ENCODE measurements at places on chromosomes 11 and 22.

DNA sequence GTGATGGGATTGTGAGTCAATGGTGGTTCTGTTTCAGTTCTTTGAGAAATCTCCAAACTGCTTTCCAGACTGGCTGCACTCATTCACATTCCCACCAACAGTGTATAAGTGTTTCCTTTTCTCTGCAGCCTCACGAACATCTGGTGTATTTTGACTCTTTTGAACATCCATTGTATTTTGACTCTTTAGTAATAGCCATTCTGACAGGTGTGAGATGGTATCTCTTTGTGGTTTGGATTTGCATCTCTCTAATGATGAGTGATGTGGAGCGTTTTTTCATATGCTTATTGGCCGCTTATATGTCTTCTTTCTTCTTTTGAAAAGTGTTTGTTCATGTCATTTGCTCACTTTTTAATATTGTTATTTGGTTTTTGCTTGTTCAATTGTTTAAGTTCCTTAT lies 19.4 kb downstream of the NELL1 start:
- no peak for DNase-seq

GRCh38 chr22:37259540-37260029 lies 15.5 kb upstream of the RAC2 start:
- DNase-seq, result no peak

DNA sequence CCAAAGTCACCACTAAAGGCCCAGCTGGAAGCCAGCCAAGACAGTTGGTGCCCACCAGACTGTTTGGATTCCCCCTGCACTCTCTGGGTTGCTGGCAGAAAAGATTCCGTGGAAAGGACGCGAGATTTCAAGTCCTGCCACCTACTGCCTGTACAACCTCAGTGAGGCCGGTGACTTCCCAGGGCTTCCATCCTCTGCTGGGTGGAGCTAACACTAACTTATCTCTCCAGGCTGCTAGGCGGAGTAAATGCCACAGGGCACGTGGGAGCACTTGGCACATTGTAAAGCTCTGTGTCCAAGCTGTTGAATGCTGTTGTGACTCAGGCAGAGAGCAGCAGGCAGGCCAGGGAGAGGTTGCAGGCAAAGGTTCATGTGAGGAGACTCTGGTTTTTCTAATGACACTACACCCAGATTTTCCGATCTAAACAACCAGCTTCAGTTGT lies 50.9 kb upstream of the CDON start:
- no peak for DNase-seq

DNA sequence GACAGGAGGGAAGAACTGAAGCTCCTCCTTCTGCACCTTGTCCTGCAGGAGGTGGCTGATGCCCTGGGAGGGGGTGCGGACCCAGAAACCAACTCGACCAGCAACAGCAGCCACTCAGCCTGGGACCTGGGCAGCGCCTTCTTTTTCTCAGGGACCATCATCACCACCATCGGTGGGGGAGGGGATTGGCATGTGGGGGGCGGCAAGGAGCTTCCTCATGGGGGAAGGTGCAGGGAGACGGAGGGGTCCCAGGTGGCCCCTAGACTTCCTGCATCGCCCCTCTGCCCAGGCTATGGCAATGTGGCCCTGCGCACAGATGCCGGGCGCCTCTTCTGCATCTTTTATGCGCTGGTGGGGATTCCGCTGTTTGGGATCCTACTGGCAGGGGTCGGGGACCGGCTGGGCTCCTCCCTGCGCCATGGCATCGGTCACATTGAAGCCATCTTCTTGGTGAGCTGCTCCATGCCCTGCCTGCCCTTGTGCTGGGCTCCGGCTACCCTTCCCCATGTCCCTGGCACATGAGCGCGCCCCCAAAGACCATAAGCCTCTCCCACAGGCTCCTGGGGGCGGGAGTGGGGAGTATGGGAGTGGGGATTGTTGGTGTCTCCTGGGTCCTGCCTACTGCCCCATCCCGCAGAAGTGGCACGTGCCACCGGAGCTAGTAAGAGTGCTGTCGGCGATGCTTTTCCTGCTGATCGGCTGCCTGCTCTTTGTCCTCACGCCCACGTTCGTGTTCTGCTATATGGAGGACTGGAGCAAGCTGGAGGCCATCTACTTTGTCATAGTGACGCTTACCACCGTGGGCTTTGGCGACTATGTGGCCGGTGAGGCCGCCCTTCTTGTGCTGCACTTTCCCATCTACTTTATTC lies 3.1 kb upstream of the CATSPERZ start:
- no peak for DNase-seq

DNA sequence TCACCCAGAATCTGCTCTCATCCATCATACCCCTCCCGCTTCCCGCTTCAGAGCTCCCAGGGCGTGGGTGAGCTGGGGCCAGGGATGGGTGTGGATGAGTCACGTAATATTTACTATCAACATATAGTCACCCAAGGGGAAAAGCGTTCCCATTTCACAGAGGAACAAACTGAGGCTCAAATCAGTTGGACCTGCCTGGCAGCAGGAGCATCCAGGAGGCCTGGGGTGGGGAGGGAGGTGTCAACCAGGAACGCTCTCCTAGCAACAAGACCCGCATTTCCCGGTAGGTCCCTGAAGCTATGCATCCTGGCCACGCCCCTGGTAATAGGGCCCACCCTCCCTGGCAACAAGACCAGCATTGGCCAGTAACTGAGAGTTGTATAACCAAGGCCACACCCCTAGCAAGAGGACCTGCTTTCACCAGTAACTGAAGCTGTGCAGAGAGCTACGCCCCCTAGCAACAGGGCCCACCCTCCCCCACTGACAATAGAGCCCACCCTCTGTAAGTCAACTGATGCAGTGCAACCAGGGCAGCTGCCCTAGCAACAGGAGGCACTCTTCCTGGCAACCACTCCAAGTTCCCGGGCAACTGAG lies 32.7 kb upstream of the TXNRD2 start:
- DNase-seq, result peak; percentile 27
